Colonic mucosa (tissue), 4 donors: ENCODE measurements at places on chromosomes 4 and X. TPM values are rescaled to one million over a fixed set of nuclear protein-coding genes. Genes with fewer than 3 reads are reported as not detected.

DNA sequence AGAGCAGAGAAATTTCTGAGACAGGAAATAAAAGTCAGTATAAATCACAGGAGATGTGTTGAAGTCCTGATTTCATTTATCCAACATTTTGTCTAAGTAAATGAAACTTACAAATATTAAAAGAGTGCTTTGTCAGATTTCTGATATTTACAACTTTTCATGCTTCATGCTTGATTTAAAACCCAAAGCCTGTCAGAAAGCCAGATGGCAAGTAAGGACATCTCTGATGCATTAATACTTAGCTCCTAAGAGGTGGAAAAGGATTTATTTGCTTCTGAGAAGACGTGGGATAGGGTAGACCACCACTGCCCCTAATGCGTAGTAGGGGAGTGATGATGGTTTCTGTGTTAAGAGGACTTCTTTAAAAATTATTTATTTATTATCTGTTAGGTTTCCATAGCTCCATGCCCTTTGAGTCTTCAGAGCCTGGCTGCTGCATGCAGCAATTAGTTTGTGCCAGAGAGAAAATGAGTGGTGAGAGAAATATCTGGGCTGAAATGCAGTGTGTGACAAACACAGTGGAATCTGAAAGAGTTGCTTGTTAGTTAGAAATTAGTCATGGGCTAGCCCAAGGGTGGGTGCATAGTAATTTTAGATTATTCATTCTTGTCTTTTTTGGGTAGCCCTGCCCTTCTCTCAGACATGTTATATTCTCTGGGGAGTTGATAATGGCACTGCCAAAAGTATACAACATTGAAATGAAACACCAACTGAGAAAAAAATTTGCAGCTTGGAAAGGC lies 333.8 kb downstream of the C4orf33 start:
- no peaks in the 10 kb centered on the region for H3K4me1 ChIP-seq
- H3K27me3 ChIP-seq, result no peaks in the 10 kb centered on the region
- no peak overlapping the region for H3K4me3 ChIP-seq
- no peak for DNase-seq

Gene PDE6B
- 2.3 TPM for total RNA-seq

DNA sequence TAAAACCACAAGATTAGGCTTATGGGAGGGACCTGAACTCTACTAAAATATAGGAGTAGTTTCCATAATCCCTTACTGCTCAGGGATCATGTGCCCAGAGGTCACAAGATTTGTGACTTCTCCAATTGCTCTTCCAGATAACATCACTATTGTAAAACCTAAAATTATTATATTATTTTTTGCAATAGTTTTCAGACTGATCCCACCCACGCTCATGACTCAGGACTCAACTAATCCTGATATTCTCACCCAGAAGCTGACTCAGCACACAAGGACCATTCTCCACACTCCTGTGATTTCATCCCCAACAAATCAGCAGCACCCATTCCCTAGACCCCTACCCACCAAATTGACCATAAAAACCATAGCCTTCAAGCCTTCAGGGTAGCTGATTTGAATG lies 24.0 kb upstream of the RPL34 start:
- no peak overlapping the region for H3K27ac ChIP-seq
- H3K36me3 ChIP-seq, result no peaks in the 10 kb centered on the region
- DNase-seq, result no peak

DNA sequence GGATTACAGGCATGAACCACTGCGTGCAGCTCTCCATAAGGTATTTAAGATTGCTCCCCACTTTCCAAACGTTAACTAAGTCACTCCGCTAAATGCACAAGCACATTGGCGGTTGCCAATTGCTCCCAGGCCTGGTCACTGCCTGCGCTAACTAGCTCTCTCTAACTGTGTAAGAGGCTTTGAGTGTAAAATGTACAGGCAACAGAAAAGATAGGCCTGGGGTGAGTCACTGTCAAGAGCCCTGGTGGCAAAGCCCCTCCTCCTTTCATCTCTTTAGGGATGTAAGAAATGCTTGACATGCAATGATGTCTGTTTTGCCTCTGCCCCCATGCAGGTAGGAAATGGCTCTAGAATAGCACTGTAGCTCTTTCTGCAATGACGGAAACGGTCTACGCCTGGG lies 329.7 kb upstream of the GATB start:
- H3K36me3 ChIP-seq, result no peaks in the 10 kb centered on the region
- H3K27ac ChIP-seq, result no peak overlapping the region
- no peak for DNase-seq
- H3K4me3 ChIP-seq, result no peak overlapping the region
- no peaks in the 10 kb centered on the region for H3K27me3 ChIP-seq

GRCh38 chr4:85644061-85644460 lies 169.1 kb downstream of the ARHGAP24 start:
- no peak for DNase-seq
- no peaks in the 10 kb centered on the region for H3K36me3 ChIP-seq
- no peaks in the 10 kb centered on the region for H3K4me1 ChIP-seq
- no peak overlapping the region for H3K4me3 ChIP-seq
- H3K27ac ChIP-seq, result no peak overlapping the region
- no peaks in the 10 kb centered on the region for H3K27me3 ChIP-seq

DNA sequence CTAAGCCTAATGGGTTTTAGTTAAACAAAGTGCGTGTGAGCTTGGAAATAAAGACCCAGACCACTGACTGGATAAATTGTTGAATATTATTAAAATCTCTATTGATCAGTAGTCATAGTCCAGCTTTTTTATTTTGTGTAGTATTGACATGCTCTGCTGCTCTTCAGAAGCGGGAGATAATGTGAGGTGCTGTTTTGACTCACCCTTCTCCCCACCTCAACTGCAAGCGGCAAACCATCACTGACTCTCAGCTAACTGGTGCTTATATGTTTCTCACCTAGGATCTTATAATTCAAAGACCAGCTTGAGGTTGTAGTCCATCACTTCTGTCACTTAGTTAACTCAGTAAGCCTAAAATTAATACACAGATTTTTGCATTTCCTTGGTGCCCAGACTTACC lies 72.2 kb downstream of the COMMD8 start:
- no peaks in the 10 kb centered on the region for H3K36me3 ChIP-seq
- no peaks in the 10 kb centered on the region for H3K27me3 ChIP-seq
- H3K4me1 ChIP-seq, result no peaks in the 10 kb centered on the region
- H3K4me3 ChIP-seq, result no peak overlapping the region
- no peak for DNase-seq

GRCh38 chr4:99379571-99379970 lies 27.0 kb upstream of the ADH1C start:
- H3K27me3 ChIP-seq, result no peaks in the 10 kb centered on the region
- DNase-seq, result no peak
- H3K4me3 ChIP-seq, result no peak overlapping the region
- H3K36me3 ChIP-seq, result no peaks in the 10 kb centered on the region
- H3K4me1 ChIP-seq, result no peaks in the 10 kb centered on the region

DNA sequence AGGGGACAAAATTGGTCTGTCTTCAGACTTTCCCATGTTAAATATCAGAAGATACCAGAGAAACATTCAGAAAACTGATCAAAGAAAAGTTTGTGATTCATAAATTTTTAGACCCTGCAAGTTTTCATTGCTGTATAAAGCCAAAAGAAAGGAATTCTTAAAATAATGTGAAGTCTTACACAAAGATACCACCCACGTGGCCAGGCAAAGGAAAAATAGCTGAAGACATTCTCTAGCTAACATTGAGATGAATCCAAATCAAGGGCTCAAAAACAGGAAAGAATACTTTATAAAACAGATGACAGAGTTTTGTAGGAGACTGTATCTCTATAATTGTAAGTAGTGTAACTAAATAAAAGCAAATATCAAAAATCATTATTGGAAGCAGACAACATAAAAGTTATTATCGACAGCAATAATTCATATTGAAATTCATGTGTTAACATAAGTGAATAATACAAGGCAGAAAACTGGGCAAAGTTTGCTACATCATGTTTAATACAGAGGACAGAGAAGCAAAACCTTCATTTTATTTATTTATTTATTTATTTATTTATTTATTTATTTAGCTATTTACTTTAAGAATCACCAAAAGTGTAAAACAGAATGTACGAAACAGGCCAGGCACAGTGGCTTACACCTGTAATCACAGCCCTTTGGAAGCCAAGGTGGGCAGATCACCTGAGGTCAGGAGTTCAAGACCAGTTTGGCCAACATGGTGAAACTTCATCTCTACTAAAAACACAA lies 204.6 kb upstream of the SLIT2 start:
- H3K27me3 ChIP-seq, result no peaks in the 10 kb centered on the region
- no peak overlapping the region for H3K4me3 ChIP-seq
- no peaks in the 10 kb centered on the region for H3K4me1 ChIP-seq
- no peak overlapping the region for H3K27ac ChIP-seq

DNA sequence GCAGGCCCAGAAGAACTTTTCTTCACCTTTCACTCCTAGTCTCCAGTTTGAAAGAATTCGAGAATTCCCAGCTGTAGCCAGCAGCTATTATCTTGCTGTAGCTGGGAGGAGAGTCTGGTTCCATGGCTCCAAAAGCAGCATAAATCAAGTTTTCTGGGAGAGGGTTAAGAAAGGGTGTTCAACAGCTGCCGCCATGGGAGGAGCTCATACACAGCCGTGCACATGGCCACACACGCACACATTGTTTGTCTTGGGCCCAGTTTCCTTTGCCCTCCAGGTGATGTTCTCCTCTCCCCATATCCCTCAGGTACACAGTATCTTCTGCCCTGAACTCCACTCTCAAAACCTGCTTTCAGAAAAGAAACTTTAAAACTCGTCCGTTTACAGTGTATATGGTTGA lies 4.1 kb upstream of the GPC3 start:
- H3K27me3 ChIP-seq, result peaks cover 10% of the 10 kb centered on the region
- H3K27ac ChIP-seq, result no peak overlapping the region
- no peak for DNase-seq

GRCh38 chr4:17469931-17470674 lies 41.8 kb downstream of the QDPR start:
- no peaks in the 10 kb centered on the region for H3K27me3 ChIP-seq
- no peaks in the 10 kb centered on the region for H3K36me3 ChIP-seq
- no peak overlapping the region for H3K27ac ChIP-seq
- no peak for DNase-seq

DNA sequence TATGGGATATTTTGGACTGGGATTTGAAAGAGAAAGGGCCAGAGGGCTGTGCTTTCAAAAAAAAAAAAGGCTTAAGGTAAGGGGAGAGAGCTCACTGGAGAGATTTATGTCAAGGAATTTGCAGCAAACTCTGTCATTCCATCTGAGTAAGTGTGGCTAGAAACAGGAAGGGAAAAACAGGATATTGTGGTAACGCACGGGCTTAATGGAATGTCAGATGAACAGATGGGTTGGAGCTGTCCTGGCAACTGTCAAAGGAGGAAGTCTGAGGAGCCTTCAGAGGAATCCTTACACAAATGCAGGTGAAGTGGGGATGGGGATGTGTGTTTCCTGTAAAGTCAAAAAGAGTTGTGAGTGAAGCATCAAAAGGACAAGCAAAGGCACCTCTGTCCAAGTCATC lies 15.1 kb upstream of the NKX3-2 start:
- H3K36me3 ChIP-seq, result no peaks in the 10 kb centered on the region
- no peak overlapping the region for H3K4me3 ChIP-seq
- DNase-seq, result no peak
- H3K27me3 ChIP-seq, result no peaks in the 10 kb centered on the region
- H3K27ac ChIP-seq, result no peak overlapping the region

DNA sequence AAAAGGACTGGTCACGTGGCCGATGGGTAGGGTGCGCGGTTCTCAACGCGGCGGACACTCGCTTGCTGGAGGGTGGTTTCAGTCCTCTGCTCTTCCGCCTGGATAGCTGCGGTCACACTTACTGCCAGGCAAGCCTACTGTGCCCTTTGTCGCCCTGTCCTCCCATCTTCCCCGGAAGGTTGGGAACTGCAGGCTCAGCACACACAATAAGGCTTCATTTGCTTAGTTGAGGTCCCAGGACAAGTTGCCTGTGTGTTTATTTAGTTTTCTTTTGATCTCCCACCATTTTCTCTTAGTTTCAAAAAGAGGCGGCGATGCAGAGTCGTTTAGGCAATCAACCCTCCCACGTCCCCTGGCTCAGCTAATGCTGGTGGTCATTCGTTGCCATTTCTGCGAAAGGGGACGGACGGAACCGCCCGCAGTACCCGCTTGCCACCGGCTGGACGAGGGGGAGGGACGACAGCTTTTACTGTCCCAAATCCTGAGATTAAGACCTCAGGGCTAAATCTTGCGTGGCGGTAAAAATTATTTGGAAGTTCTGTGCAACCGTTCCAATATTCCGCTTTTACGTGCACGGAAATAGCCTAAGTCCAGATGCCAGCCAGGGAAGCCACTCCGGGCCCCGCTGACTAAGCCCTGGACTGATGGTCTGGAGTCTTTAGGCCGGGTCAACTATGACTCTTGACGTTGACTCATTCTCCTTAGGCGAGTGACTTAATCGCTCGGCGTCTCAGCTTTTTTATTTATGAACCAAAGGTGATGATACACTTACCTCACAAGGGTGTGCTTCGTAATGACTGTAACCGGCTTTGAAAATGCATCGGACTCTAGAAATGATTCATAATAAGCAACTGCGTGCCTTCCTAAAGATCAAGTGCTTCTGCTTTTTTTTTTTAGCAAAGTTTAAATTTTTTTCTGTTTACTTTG lies 671 bp upstream of the EIF4E start:
- peak overlapping the region; percentile 89 for H3K4me3 ChIP-seq
- peak overlapping the region; percentile 98 for H3K27ac ChIP-seq
- peak; percentile 74 for DNase-seq
- peaks cover 4% of the 10 kb centered on the region for H3K4me1 ChIP-seq
- no peaks in the 10 kb centered on the region for H3K36me3 ChIP-seq

- no peak for DNase-seq
- H3K27me3 ChIP-seq, result no peaks in the 10 kb centered on the region
Observed at GRCh38 chr4:147933316-147933715, 201.4 kb downstream of the ARHGAP10 start.

DNA sequence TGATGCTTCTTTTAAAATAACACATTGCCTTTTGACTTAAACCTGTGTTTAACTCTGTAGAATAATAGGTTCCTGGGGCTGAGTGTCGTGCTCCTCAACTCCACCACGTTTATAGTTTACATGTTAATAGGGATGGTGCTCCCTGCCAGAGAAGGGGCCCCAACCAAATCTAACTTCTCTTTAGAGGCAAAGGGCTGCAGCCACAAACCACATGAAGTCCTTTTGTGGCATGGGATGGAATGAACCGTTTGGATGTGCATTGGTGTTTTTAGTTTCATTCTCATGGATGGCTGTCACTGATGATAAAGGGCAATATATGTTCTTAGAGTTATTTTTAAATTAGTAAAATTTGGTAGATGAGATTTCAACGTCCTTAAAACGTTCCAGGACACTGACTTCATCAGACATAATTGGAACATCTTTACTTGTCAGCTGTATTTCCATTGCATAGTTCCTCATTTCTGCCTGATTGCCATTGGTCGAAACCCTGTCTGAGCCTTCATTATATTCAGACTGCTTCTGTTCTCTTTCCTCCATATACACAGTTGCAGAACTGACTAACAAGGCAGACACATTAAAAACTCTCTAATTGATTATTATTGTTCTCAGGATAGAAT lies 60.4 kb upstream of the HPF1 start:
- H3K4me3 ChIP-seq, result no peak overlapping the region
- no peaks in the 10 kb centered on the region for H3K36me3 ChIP-seq
- H3K4me1 ChIP-seq, result no peaks in the 10 kb centered on the region
- no peak overlapping the region for H3K27ac ChIP-seq
- no peaks in the 10 kb centered on the region for H3K27me3 ChIP-seq

- no peak for DNase-seq
- H3K27ac ChIP-seq, result no peak overlapping the region
- H3K4me1 ChIP-seq, result no peaks in the 10 kb centered on the region
Observed at GRCh38 chrX:148270499-148270898, 229.9 kb upstream of the AFF2 start.

- H3K36me3 ChIP-seq, result no peaks in the 10 kb centered on the region
- no peaks in the 10 kb centered on the region for H3K27me3 ChIP-seq
- DNase-seq, result no peak
- no peak overlapping the region for H3K27ac ChIP-seq
- H3K4me3 ChIP-seq, result no peak overlapping the region
Observed at GRCh38 chr4:86841309-86841708, 7.9 kb downstream of the SLC10A6 start.

Gene BMP3
- total RNA-seq, result 3.3 TPM
